Vagina (tissue), 2 donors: ENCODE measurements at places on chromosomes 3 and 15.
A peak's percentile ranks its signal among the peaks of the same experiment; 100 is the strongest.

GRCh38 chr15:36075333-36075732, 504.1 kb upstream of the CDIN1 start:
- no peaks in the 10 kb centered on the region for H3K36me3 ChIP-seq
- no peak for DNase-seq
- no peak overlapping the region for H3K4me3 ChIP-seq
- no peaks in the 10 kb centered on the region for H3K4me1 ChIP-seq
- H3K27ac ChIP-seq = no peak overlapping the region

- H3K4me3 ChIP-seq = no peak overlapping the region
- no peaks in the 10 kb centered on the region for H3K36me3 ChIP-seq
- H3K27me3 ChIP-seq = no peaks in the 10 kb centered on the region
- DNase-seq = no peak
Observed at GRCh38 chr15:77969055-77969454, 108.5 kb downstream of the TBC1D2B start.

DNA sequence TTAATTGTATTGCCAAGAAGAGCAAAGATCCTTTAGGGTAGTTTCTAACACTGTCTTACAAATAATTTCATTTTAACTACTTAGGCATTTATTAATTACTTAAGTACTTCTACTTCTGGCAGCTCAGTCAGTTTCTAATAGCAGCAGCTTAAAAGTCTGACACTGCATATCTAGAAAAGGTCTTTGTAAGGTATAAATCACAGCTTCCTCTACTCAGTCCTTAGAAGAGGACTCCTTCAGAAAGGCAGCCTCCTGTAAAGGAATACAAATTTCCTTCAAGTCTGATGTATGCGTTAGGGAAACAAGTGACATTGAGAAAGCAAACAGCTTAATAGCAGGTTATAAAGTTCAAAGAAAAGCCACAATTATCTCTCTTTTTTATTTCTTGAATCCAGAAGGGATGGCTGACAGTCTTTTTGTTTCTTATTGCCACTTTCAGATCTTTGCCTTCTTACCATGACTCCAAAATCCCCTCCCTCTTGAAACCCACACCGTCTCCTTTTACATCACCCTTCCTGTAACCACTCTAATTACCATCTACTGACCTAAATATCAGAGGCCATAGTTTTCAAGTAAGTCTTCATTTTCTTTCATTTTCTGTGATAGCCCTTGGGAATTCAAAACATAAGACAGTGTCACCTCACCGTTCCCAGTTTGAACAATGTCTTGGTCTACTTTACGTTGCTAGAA, 109.5 kb downstream of the CGGBP1 start:
- no peak overlapping the region for H3K27ac ChIP-seq
- DNase-seq = no peak
- H3K4me1 ChIP-seq = no peaks in the 10 kb centered on the region
- H3K36me3 ChIP-seq = no peaks in the 10 kb centered on the region
- H3K4me3 ChIP-seq = no peak overlapping the region

DNA sequence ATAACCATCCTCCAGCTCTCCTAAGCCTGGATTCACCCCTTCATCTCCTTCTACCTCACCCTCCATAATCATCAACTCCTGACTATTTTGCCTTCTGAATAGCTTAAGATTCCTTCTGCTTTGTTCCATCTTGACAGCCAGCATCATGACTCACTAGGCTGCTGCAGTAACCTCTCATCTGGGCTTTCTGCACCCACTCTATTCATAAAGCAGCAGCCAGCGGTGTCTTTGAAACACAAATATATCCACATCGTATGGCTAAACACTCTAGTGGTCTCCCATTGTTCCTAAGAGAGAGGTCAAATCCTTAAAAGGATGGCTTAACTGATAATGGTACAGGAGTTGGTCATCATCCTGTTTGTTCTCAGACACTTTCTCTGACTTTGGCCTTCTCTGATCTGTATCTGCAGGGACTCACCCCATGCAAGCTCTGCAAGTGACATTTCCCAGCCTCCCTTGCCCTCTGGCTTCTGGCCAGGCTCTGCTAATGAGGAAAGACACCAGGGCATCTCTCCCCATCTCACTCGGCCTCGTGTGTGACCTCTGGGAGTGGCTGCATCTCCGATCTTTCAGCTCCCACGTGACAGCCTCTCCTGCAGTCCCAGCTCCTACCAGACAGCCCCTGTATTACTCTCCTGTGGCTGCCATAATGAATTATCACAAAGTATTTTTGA, 6.2 kb downstream of the GRK7 start:
- H3K36me3 ChIP-seq = no peaks in the 10 kb centered on the region
- no peak for DNase-seq
- H3K4me1 ChIP-seq = no peaks in the 10 kb centered on the region
- no peak overlapping the region for H3K4me3 ChIP-seq
- no peaks in the 10 kb centered on the region for H3K27me3 ChIP-seq

DNA sequence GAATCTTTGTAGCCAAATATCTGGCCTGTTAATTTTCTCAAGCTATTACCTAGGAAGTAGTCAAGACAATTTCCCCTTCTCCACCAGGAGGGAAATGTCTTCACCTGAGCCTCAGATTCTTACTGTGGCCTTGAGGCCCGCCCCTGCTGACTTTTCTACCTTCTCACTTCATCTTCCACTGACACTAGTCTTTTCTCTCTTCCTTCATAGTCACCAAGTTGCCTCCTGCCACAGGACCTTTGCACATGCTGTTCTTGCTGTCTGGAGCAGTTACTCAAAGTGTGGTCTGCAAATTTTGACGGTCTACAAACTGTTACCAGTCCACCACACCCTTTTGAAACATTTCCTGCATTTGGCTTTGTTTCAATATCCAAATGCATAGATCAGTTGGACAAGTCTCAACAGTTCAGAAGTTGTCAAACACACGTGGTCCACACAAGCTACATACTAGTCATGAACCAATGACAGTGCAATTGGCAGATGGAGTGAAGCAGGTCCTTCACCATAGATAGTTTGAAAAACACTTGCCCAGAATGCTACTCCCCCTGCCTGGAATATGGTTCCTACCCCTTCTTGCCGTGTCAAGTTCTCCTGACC, 100.5 kb downstream of the OSBPL10 start:
- DNase-seq = no peak
- peaks cover 24% of the 10 kb centered on the region for H3K4me1 ChIP-seq
- no peaks in the 10 kb centered on the region for H3K36me3 ChIP-seq
- H3K27me3 ChIP-seq = no peaks in the 10 kb centered on the region
- no peak overlapping the region for H3K4me3 ChIP-seq

DNA sequence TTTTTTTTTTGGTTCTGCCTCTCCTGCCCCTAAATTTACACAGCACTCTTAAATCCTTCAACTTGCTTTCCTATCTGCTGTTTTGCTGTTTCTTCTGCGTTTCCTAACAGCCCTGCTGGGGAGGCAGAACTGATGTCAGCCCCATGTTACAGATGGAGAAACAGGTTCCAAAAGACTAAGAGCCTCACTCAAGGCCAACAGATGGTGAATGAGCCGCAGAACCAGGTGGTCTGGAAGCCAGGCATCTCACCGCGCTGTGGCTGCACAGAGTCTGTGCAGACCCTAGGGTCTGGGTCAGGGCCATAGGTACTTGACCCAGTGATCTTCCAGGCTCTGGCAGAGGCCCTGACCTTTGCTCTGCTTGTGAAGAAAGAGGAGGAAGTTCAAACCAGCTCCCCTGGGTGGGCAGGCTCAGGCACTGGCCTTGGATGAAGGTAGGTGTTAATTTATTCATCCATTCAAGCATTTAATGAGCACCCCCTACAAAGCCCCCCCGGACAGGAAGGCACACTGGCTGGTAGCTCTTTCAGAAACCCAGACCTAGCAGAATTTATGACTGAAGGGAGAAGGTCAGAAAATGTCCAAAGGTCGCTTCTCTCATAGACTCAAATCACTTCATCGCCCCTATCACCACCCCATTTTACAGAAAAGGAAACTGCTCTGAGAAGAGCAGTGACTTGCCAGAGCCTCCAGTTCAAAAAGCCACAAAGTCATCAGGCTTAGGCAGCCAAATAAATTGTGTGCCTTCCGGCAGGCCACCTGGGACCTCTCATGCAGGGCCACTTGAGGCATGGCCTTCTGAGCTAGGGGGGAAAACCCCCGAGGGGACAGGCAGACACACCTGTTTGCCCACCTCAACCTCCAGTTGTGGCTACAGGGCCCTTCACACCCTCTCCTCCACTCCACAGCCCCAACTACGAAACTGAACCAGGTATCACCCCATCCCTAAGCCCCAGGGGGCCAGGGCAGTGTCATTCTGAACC, 2.7 kb downstream of the CHDH start:
- H3K4me1 ChIP-seq = peaks cover 18% of the 10 kb centered on the region
- no peak for DNase-seq
- H3K27me3 ChIP-seq = no peaks in the 10 kb centered on the region
- peak overlapping the region; percentile 37 for H3K27ac ChIP-seq

GRCh38 chr15:93474728-93475127, 385.7 kb upstream of the RGMA start:
- H3K4me1 ChIP-seq = peaks cover 7% of the 10 kb centered on the region
- H3K36me3 ChIP-seq = no peaks in the 10 kb centered on the region
- H3K4me3 ChIP-seq = no peak overlapping the region
- H3K27ac ChIP-seq = no peak overlapping the region
- H3K27me3 ChIP-seq = no peaks in the 10 kb centered on the region
- no peak for DNase-seq

GRCh38 chr15:71709808-71710418, 100.4 kb upstream of the NR2E3 start:
- peak overlapping the region; percentile 12 for H3K27ac ChIP-seq
- no peaks in the 10 kb centered on the region for H3K36me3 ChIP-seq
- H3K27me3 ChIP-seq = no peaks in the 10 kb centered on the region

- peaks cover 10% of the 10 kb centered on the region for H3K4me1 ChIP-seq
- no peak overlapping the region for H3K4me3 ChIP-seq
- no peaks in the 10 kb centered on the region for H3K27me3 ChIP-seq
- H3K36me3 ChIP-seq = no peaks in the 10 kb centered on the region
Observed at GRCh38 chr15:69736161-69736560, 283.5 kb downstream of the RPLP1 start.

DNA sequence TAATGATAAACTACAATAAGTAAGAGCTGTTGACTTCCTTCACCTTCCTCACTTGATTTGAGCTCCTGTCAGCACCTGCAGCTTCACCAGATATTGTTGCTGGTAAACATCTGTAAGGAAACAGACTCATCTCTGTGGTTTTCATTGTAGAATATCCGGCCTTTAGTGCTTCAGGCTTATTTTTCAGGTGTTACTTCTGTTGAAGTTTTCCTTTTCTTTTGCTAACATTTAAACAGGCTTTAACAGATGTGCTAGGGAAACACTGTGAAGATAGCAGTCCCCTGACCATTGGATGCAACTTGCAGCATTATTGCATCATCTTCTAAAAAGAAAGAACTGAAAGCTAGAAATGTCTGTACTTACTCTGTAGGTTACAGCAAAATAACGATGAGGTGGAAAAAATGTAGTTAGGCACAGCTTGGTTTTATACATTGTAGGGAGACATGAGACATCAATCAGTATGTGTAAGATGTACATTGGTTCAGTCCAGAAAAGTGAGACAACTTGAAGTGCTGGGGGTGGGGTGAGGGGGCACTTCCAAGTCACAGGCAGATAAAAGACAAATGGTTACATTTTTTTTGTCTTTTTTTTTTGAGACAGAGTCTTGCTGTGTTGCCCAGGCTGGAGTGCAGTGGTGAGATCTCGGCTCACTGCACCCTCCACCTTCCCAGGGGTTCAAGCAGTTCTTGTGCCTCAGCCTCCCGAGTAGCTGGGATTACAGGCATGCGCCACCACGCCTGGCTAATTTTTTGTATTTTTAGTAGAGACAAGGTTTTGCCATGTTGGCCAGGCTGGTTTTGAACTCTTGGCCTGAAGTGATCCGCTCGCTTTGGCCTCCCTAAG, 10.2 kb downstream of the EDEM1 start:
- peaks cover 37% of the 10 kb centered on the region for H3K36me3 ChIP-seq
- H3K27me3 ChIP-seq = no peaks in the 10 kb centered on the region
- peaks cover 62% of the 10 kb centered on the region for H3K4me1 ChIP-seq
- H3K27ac ChIP-seq = peak overlapping the region; percentile 65
